ENCODE measurements at places on chromosomes 5 and 9.

DNA sequence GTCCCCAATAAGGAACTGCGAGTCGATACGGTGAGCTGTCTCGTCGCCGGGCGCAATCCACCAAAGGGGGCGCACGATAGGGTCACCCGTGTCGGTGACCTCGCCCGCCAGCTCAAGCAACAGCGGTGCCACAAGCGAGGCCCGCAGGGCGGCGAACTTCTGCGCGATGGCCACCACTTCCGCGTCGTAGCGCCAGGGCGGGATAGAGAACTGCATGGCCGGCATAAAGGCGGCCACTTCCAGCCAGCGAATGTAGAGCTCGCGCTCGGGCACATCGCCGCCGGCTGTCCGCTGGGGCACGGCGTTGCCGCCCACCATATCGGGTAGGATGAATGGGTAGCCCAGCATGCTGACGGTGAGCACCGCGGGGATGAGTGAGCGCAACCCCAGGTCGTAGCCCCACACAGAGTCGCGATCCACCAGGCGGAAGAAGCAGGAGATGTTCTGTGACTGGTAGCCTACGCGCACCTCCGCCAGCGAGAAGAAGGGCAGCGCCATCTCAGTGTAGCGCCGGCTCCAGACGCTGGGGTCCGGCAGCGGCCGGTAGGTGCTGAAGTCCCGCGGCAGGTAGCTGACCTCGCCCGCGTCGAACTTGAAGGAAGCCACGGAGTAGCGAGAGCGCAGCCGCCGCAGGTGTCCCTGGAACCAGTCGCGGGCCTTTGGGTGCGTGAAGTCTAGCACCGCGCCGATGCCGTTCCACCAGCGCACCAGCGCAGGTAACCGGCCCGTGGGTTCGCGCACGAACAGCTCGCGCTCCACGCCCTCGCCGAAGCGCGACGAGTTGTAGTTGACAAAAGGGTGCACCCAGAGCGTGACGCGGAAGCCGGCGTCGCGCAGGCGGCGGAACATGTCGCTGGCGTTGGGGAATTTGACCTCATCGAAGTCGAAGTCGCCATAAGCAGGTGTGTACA lies 5.5 kb downstream of the MYORG start:
- DNase-seq = no peak

DNA sequence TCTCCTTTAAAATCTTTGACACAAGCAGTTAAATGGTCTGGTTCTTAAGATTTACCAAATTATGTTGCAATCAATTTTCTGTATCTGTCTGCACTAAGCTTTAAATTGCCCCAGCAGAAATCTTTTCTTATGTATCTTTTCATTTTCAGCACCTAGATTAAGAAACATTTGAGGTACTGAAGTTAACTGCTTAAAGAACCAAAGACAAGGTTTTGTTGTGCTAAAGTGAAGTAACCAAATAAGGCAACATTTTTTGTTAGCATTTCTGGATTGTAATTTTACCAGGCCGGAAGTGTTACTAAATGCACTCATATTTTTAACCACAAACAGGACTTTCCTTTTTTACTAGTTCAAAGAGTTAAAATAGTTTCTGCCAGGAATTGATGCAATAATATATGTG lies 24.1 kb upstream of the MTAP start:
- DNase-seq = no peak

DNA sequence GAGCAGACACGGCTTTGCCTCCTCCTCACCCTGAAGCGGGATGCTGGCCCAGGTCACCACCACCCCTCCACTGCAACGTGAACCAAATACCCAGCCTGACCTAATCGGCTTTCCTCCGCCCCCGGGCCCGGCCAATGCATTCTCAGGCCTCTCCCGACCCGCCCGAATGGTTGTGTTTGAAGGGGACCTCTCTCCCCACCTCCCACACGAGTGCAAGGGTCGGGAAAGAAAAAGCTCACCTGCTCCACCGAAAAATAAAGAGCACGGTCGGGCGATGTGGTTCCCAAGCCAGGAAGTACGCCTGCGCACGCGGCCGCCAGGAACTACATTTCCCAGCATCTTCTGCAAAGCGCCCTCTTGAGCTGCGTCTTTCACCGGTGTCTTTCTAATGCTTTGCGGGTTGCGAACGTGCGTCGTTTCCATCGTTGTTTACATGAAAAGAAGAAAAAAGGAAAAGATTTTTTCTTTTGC lies at the start of gene ZNF883:
Gene ZNF883, minus strand, starts transcription at position 282 of the 471 bp plus-strand sequence.
- DNase-seq = no peak

GRCh38 chr5:150317048-150318003 lies 14.6 kb upstream of the ARSI start:
- no peak for DNase-seq

DNA sequence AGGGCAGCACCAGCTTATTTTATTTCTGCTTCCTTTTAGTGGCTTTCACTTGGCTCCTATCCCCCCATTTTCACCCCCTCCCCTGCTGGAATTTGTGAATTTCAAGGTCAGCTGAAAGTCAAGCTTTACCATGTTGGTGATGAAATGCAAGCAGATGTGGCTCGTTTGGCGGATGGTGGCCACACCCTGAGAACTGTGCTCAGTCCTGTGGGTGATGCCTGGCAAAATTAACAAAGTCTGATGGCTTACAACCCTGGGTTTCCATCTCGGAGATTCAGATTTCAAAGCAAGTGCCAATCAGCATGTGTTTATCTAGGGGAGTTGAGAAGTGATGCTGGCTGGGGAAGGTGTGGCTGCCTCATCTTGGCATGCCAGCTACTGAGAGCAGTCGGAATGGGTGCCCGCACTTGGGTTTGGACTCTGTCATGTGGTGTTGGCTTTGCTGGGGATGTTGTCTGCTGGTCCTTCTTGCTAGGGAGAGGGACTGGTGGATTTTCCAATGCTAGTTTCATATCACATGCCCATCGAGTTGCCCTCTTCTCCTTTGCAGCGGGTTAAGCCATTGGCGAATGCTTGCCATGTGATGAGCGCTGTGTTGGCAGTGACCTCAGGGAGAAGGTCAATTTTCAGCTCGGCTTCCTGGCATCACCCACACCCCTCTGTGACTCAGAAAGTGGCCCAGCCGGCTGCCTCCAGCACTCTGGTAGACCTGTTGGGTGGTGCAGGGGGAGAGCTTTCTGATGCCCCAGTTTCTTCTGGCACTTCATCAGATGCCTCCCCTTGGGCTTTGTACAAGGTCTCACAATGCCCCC lies 77.0 kb upstream of the PITX1 start:
- DNase-seq = no peak

DNA sequence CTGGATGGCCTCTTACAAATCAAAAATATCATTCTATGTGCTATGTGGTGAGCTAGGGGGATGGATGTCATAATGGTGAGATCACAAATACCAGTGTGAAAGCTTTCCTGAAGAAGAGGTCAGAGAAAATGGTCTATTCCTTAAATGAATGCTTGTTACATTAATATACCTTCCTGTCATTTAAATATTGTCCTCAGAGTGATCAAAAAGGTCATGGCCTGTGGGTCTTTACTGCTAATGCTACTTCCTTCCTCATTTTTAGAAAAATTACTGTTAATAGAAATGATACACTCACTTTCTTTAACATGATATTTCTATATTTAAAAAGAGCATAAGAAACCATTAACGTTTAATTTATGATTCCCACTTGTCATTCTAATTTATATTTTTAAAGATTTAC lies 9.7 kb downstream of the OMD start:
- DNase-seq = no peak

- no peak for DNase-seq
Observed at GRCh38 chr5:158807946-158808345, 291.8 kb downstream of the EBF1 start.

GRCh38 chr5:3107156-3107611 lies 355.7 kb upstream of the IRX2 start:
- no peak for DNase-seq

DNA sequence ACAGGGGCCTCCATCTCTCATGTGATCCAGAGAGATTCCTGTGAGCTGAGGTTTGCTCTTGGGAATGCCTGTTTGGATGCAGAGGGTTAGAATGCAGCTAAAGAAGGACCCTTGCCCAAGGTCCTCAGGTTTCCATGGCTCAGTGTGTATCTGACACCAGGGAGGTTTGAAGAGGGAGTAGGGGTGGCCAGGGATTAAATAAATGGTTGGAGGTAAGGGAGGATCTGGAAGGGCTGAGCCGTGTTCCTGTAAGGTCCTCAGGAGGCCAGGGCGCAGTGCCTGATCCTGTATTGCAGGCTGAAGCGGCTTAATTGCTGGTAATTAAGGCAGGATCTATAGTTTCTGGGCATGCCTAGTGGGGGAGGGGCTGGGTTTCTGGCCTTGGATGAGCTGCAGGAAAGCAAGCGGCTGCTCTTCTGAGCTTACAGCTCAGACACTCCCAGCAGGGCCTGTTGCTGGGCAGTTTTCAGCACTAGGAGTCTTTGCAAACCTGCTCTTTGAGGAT lies 41.5 kb upstream of the MAP1B start:
- no peak for DNase-seq

GRCh38 chr9:24439456-24439855 lies 106.2 kb downstream of the IZUMO3 start:
- DNase-seq = no peak

GRCh38 chr5:123000731-123001130 lies 35.8 kb downstream of the PPIC start:
- DNase-seq = no peak

DNA sequence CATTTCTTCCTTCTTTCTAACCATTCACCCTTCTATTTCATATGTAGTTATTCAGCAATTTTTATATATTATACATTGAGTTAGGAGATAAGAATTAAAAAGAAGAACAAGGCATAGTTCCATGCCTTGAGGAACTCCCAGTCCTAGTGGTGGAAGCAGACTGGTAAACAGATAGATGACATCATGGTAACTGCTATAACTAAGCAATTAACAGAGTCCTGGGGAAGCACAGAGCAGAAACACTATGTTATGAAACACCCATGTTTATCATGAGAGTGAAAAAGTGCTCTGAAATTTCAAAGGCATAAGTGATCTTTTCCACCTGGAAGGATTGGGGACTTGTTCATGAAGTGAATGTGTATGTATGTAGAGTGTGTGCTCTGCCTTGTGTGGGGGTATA lies 14.6 kb downstream of the PAPPA start:
- no peak for DNase-seq

DNA sequence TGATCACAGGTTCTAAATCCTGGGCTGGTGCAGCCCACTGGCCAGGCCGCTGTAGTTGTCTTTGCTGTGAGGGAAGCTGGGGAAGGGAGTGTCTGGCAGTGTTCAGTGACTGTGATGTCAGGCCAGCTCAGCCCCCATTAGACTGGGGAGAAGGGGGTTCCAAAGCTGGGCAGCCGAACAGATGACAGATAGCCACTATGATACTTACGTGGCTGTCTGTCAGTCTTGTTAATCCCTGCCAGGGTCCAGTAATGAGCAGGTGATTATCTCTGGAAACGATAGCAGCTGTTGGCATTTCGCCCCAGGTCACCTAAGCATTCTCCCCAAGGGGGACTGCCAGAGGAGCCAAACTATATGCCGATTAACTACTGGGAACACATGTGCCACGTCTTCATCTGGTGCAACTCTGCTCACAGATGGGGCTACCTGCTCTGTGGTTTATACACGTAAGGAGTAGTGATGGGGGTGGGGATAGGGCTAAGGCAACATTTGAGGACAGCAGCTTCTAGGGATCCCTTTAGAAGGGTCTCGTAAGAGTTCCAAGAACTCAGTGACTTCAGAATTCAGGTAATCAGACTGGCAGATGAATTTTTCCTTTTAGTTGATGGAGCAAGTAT lies 396.3 kb downstream of the KDM4C start:
- no peak for DNase-seq

GRCh38 chr5:124157320-124157719 lies 589.1 kb downstream of the ZNF608 start:
- DNase-seq = no peak

GRCh38 chr5:173278641-173279040 lies 43.6 kb upstream of the NKX2-5 start:
- no peak for DNase-seq

DNA sequence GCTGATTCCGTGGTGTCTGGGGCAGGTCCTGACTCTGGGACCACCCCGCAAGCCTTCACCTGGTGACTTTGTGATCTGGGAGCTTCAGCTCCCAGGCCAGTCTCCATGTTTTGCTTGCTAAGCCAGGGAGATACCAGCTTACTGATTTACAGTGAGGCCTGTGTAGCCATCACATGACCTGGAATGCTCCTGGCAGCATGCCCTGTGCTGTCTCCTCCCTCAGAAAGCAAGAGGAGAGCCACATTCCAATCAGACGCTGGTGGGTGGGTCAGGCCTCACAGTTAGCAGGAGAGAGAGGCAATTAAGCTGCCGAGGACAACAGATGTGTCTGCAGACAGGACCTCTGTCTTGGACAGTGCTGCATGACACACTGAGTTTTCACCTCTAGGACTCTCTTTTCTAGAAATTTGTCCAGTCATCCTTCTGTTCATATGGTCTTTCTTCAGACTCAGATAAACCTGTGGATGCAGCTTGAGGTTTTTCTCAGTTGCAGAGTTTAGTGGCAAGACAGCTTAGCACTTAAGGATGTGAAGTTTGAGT lies 24.4 kb upstream of the GRPEL2 start:
- DNase-seq = no peak

- no peak for DNase-seq
Observed at GRCh38 chr5:122137702-122138101, 8.4 kb downstream of the ZNF474 start.

DNA sequence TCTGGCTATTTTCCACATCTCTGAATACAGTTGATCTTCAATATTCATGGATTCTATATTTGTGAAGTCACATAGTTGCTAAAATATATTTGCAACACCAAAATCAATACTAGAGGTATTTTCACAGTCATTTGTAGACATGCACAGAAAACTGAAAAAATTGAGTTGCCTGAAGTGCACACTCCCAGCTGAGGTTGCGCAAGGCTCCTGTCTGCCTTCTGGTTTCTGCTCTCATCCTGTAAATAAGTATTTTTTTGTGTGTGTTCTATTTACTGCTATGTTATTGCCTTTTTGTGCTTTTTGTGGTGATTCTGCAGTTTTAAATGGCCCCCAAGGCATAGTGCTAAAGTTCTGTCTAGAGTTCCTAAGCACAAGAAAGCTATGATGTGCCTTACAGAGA lies 371.1 kb upstream of the GRAMD2B start:
- no peak for DNase-seq

DNA sequence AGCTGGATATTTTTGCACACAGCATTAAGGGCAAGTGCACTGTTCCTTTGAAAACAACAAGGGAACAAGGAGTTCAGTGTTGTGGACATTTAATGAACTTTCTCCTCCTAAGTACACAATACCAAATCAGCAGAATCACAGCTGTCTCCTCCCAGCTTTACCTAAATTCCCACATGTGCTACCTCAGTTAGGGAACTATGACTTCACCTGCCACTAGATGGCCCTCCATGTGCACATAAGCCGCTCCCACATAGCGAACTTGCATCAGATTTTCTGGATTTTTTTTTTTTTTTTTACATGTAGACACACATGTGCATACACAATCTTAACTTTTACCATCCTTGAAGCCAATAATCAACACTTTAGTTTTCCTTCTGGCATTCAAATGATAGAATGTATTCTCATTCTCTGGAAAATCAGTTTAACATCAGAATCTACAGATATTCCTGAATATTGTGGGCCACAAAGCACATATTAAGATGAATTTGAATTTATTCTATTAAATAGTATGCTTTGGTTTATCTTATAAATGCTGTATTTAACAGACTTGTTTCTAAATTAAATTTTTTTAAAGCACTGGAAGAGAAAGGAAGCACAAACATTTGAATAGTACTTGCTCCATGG lies 123.6 kb downstream of the PALM2AKAP2 start:
- DNase-seq = no peak

- DNase-seq = no peak
Observed at GRCh38 chr5:141681695-141682641, at the start of gene ARAP3. Gene ARAP3 (minus strand): TSS chr5:141682230. CDS start chr5:141680486, 1,744 bp downstream.

Data from GM19239 (cell line).